ENCODE measurements at places on chromosomes 7 and 10. TPM values are rescaled to one million over a fixed set of nuclear protein-coding genes. Genes with fewer than 3 reads are reported as not detected.

- DNase-seq = no peak
These were observed 54.3 kb upstream of the NFKB2 start for GRCh38 chr10:102341038-102341688.

- DNase-seq = no peak
These were observed 18.9 kb downstream of the ZNF680 start for GRCh38 chr7:64544010-64544409.

DNA sequence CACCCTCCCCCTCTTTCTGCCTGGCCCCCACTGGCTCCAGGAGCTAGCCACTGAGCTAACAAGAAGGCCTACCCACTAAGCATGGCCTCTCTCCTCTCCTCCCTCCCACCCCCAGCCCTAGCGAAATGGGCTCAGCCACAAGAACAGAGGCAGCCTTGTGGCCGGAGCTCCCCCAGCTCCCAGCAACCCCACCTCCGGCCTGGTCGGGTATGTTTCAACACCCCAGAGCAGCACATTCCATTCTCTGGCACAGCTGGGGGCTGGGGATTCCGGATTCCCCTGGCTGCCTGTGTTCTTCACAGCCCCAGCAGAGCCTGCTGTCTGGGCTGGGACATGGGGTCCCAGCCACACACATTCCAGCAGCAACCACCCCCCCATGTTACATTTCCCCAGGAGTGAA is 9.0 kb downstream of the SFRP5 start:
- DNase-seq = no peak

Gene ZNF92
- 9.9 TPM for total RNA-seq
